Hippocampal formation (tissue), 2 donors: ENCODE measurements at places on chromosomes 7 and 10.

- DNase-seq: no peak
Measured at GRCh38 chr7:6246251-6246917, 26.0 kb downstream of the CYTH3 start.

GRCh38 chr10:51215951-51216834 is 141.9 kb downstream of the PRKG1 start:
- DNase-seq: no peak

- DNase-seq: no peak
Measured at GRCh38 chr10:99123851-99124250, 111.8 kb downstream of the HPSE2 start.

DNA sequence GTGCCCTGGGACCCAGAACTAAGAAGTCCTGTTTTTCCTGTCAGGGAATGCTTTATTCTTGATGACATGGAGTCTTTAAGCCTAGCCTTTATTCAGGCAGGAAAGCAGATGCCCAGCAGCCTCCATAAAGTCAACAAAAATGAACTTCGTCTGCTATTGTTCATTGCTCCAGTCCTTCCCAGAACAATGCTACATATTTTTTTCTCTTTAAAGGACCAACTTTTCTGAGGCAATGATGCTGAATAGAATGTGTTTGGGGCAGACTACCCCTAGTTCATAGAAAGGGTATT is 47.6 kb upstream of the PDCD4 start:
- no peak for DNase-seq

- DNase-seq: no peak
Measured at GRCh38 chr10:8396675-8397074, 342.2 kb downstream of the GATA3 start.
